ENCODE measurements at places on chromosomes 12 and 14.
A peak's percentile ranks its signal among the peaks of the same experiment; 100 is the strongest.

DNA sequence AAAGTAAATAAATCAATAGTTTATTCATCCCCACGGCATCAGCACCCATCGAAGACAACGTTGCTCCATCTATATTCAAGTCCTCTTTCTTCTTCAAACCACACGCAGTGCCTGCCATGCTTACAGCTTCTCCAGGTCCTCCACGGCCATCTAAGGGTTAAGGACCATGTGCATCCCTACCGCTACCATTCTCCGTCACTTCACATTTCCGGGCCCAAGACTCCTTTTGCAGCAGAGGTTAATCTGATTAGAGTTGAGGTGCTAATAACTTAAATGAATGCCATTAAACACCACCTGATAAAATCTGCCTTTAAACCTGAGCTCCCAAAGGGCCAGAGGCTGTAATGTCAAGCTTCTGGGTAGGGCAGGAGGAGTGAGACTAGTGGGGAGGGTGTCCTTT, 79.7 kb upstream of the CCND2 start:
- DNase-seq = no peak

DNA sequence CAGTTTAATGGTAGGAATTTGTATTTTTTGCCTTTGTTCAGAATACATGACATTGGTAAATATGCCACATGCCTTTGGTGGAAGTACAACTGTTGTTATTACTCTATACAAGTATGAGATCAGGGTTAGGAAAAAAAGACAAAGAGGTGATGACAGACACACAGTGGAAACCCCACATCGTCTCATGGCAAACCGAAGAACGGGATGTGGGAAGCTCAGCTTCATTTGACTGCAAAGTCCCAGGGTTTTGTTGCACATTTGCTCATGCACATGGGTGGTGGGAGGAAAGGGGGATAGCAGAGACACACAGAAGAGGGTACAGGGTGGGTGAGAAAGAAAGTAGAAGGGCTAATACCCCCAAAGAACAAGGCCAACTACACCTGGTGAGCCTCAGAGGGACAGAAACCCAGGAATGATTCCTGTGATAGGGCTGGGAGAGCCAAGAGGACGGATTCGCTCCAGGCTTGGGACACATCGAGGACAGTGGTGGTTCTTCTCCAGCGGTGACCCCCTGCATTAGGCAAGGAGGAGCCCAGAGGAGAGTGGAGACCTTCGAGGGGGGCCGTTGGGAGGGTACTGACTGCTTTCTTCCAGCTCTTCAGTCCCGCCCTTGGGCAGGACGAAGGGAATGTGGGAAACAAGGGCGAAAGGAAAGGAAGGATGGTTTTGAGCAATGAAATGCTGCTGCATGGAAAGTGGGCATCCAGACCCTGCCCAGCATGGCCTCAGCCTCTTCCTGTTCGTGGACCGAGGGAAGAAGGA, 8.1 kb downstream of the VAMP1 start:
- no peak for DNase-seq

GRCh38 chr12:25859976-25860375, 98.5 kb upstream of the RASSF8 start:
- no peak for DNase-seq

DNA sequence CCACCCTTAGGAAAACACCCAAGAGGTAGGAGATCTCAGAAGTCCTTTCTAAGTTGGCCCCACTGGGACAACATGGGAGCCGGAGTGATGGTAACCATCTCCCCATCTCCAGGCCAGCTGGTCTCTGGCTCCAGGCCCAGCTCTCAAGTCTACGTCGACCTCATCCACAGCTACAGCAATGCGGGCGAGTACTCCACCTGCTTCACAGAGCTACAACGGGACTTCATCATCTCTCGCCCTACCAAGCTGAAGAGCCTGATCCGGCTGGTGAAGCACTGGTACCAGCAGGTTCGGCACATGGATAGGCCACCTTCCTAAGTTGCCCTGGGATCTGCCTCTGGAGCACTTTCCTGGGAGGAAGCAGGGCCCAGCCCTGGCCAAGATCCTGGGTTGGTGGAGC, 11.0 kb upstream of the OAS2 start:
- no peak for DNase-seq

- DNase-seq = peak; percentile 15
Measured at GRCh38 chr12:121903202-121903601, 14.6 kb downstream of the PSMD9 start.

GRCh38 chr14:81275305-81276072, 54.7 kb upstream of the GTF2A1 start:
- no peak for DNase-seq

DNA sequence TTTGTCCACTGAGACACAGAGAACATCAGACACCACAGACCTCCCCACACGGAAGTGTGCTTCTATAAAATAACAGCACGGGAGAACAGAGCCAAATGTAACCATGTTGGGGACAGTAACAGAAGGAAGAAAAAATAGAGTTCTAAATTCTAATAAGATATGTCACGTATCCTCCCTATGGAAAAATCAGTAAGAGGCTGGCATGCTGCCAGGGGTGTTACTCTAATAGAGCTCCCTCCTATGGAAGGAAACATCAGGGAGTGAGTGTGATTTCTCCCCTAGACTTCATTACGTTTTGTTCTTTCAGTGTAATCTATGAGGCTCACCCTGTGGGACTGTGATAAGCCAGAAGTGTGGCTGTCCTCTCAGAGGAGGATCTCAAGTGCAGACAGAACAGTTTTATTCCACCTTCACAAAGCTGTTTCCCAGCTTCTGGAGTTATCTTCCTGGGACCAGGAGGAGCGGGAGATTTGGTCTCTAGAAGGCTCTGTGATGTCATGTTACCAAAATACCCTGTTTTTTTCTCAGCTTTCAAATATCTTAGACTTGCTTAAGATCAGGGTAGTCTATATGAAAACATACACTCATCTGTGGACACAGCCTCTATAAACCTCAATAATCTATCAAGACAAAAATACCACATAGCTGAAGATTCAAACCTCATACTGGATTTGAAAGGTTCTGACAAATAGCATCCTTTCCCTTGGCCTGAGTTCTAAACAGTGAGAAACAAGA, 69.3 kb downstream of the ZFC3H1 start:
- DNase-seq = no peak

GRCh38 chr14:101564819-101565698, 3.8 kb downstream of the DIO3 start:
- no peak for DNase-seq

GRCh38 chr14:93994919-93995682, 2.0 kb upstream of the CCDC197 start:
- peak; percentile 44 for DNase-seq

GRCh38 chr12:6928703-6929407, 1.1 kb downstream of the ATN1 start:
- no peak for DNase-seq

DNA sequence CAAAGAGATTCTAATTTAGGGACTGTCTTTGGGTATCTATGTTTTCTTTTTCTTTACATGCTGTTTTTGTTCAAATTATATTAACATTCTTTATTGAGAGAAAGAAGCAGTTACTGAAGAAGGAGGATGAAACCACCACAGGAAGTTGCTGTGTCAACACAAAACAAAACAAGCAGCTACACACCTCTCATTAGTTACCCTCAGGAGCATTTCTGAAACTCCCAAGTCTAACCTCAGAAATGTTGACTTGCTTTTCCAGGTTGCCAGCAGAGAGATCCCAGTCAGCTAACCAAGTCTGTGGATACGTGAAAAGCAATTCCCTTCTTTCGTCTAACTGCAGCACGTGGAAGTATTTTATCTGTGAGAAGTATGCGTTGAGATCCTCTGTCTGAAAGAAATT, 33.5 kb downstream of the CLEC1A start:
- no peak for DNase-seq

- peak; percentile 72 for DNase-seq
Measured at GRCh38 chr12:103928682-103929045, 1.5 kb upstream of the HSP90B1 start.

GRCh38 chr14:31449971-31450610, 7.2 kb downstream of the DTD2 start:
- DNase-seq = peak; percentile 15

DNA sequence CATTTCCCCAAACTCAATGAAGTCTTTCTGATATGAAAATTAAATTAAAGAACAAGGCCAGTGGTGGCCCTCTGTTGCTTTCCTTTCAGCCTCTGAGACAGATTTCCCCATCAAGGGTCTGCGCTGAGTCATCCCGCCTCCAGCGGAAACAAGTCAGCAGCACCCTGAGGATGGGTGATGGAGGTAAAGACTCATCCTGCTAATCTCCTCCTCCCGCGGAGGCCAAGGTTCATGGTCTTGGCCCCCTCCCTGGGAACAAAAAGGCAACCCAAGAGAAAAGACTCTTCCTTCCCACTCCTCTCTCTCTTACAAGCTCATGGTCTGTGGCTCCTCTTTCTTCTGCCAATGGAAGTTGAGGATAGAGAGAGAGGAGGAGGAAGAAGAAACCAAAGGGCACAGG, 9.0 kb upstream of the NUMB start:
- DNase-seq = peak; percentile 76

- DNase-seq = no peak
Measured at GRCh38 chr12:4228122-4228580, 45.4 kb upstream of the CCND2 start.

DNA sequence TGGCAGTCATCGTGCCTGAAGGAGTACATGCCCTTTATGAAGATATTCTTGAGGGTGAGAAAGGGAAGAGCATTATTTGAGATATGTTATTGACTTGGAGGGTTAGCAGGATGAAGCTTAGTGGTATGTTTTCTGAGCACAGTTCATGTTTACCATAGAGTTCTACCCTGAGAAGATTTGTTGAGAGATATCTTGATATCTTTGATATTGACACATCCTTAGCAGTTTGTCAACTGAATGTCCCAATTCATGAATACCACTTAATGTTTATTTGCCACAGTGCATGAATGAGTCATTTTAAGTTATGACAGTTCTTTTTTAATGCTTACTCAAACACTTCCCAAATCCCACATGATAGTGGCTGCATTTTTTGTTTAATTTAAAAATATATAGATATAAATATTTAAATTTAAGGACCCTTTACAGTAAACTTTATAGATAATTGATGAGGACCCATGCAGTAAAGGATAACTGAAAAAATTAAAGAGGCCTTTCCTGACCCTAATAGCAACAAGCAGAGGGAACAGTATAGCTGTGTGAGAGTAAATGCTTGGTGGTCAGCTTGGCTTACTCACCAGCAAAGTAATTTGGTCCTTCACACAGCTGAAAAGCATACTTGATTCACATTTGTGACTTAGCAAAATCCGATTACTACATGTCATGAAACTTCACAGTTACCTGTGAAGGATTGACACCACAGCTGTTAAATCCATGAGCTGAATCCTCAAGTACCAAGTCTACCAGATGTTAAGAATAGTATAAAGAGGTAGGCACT, 25.8 kb downstream of the SLC39A9 start:
- peak; percentile 31 for DNase-seq

DNA sequence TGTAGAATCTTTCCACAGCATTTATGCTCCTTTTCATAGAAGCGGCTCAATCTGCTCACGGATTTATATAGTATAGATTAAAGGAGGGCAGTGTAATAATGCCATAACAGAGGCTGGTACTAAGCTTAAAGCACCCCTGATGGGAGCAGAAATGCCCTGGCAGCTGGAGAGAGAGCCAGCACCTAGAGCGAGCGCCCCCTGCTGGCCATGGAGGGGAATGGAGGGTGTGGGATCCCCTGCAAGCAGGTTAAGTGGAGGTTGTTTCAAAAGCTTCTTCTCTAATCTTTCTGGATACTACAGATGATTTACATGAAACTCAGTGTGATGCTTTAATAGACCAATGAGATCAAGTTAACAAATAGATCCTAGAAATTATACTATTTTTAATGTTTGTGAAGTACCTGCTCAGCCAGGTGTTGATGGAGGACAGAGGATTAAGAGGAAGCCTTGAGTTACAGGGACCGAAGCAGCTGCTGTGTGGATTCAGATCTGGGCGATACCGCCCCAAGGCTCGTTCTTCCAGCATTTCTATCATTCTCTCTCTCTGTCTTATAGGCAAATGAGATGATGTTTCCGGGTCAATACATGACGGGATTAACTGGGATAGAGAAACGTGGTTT, 1519.3 kb upstream of the TMEM132C start:
- DNase-seq = peak; percentile 19

DNA sequence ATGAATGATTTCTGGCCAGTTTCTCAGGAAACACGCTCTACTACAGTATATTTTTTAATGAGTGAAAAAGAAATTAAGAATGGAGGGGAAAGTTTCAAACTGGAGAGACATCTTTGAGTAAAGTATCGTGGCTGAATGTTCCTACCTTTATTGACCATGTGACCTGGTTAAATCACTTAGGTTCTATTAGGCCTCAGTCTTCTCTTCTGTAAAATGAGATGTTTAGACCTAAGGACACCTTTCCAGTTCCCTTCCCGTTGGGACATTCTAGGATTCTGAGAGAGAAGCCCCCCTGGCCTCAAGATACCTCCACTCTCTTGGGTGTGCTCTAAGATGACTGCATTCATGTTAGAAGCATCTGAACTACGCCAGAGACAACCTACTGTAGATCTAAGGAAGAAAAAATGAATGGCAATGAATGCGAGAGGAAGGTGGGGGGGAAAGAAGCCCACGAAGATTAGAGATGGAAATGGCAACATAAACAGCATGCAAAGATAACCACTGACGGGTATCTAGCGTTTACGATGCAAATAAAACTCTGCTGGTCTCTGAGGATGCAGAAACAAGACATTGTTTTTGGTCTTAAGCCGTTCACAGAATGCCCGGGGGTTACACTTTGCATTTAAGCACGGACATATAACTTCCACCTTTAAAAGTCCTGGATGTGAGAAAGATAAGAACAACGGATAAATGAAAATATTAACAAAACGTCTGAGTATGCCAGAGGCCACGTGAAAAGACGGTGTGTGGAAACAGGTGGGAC, 599 bp upstream of the CPSF6 start:
- no peak for DNase-seq

GRCh38 chr12:40170593-40170992, 54.2 kb upstream of the LRRK2 start:
- no peak for DNase-seq

DNA sequence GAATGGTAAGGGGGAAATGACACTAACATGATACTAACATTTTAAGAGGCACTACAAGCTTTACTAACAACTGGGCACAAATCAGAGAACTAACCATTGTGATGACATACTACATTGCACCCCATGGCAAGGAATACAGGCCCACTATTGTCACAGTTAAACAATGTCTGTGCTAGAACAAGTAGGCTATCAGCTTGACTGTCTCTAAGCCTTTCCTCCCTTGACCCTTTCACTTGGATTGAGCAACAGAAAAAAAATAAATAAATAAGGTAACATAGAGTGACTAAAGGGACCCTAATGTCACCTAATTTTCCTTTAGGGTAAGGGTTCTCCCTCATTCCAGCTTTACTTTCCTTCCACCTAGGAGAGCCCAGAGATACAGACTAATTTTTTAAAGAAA, 4.4 kb downstream of the SLC38A2 start:
- DNase-seq = no peak

- DNase-seq = no peak
Measured at GRCh38 chr12:88865537-88865936, 285.3 kb upstream of the KITLG start.

GRCh38 chr14:65200454-65200853, 98.1 kb upstream of the MAX start:
- DNase-seq = no peak

DNA sequence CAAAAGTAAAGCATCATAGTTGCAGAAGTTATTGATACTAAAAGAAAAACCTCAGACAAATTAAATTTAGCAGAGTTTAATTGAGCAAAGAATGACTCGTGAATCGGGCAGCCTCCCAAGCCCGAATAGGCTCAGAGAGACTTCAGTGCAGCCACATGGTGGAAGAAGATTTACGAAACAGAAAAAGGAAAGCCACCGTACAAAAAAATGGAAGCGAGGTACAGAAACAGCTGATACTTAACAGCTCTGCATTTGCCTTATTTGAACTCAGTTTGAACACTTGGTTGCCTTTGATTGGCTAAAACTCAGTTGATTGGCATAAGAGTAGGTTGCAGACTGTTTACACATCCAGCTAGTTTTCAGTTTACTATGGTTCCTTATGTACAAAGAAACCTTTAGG, 12.9 kb downstream of the TTC9 start:
- no peak for DNase-seq
